ENCODE measurements at places on chromosomes 16 and 17. TPM values are rescaled to one million over a fixed set of nuclear protein-coding genes. Genes with fewer than 3 reads are reported as not detected.

Gene SCRN2
- 35.9 TPM for total RNA-seq

Gene ORC6
- 13.0 TPM for total RNA-seq

Gene CARD14
- total RNA-seq, result not detected

Gene FBXL16
- total RNA-seq, result 1.6 TPM

Gene WNT9B
- total RNA-seq, result not detected

Data from glomerular endothelial cell (primary cell).